CD4-positive, alpha-beta T cell treated with Interleukin-15 for 1 hour (primary cell): ENCODE measurements at places on chromosomes 16 and 17.

GRCh38 chr17:16044487-16044886 is 44.9 kb downstream of the TTC19 start:
- DNase-seq, result no peak

- no peak for DNase-seq
Observed at GRCh38 chr16:2422123-2422867, 7.0 kb upstream of the CCNF start.

GRCh38 chr17:82970067-82970466 is 109.3 kb upstream of the METRNL start:
- no peak for DNase-seq

GRCh38 chr17:59893676-59894100 is 767 bp downstream of the RPS6KB1 start:
- DNase-seq, result no peak

DNA sequence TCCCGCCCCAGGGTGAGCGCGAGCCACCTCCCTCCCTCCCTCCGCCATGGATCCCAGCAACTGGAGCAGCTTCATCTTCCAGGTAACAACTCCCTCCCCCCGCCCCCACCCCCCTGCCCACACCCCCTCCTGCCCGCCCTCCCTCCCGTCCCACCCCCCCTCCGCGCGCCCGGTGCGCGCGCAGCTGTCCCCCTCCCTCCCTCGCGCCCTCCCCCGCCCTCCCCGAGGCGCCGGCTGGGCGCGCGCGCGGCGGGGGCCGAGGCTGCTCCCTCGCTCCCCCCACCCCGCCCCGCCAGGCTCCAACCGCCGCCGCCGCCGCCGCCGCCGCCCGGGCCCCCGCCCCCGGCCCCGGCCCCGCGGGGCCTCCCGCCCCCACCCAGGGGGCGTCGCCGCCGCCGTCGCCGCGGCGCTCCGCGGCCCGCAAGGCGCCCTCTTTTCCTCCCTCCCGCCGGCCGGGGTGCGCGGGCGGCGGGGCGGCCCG is at the start of gene MAZ:
Gene MAZ, plus strand, starts transcription at position 431 of the 481 bp plus-strand sequence. CDS start 173 bp downstream, outside the sequence.
- no peak for DNase-seq
